ENCODE measurements at places on chromosomes 12 and 14.

DNA sequence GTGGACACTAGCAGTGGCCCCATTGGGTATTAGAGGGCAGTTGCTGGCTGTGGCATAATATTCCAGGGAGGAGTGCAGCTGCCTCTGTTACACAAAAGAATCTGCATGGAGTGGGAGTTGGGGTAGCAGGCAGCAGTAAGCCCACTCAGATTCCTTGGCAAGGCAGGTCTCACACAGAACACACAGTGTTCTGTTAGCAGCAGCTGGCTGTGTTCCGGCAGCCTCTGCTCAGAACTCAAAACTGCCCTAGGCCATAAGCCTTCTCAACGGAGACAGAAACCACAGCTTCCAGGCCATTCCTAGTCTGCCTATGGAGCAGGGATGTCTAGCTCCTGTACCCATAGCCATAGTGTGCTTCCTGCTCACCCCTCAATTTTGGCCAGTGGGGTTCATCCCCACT is 1085.4 kb downstream of the SLC6A15 start:
- no peak for DNase-seq

GRCh38 chr12:84222841-84223240 is 689.8 kb downstream of the SLC6A15 start:
- DNase-seq = no peak

DNA sequence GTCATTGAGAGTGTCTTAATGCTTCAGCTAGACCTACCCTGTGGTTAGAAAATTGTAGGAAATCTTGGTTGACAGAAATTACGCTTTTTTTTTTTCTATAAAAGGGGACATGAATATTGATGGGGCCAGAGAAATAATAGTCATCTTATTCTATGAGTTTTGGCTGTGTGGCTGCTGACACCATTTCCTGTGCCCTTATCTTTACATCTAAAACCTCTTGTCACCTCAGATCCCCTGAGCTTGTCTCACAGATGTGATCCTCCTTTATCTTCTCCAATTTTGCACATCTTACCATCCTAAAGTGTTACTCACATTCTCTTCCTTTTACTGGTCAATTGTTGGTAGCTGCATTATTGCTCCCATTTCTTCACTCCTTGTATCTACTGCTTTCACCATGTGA is 36.1 kb downstream of the ASCL1 start:
- DNase-seq = no peak

- no peak for DNase-seq
Measured at GRCh38 chr14:95163132-95163531, 5.8 kb upstream of the DICER1 start.

GRCh38 chr12:51635346-51635745 is 44.3 kb downstream of the SCN8A start:
- no peak for DNase-seq

DNA sequence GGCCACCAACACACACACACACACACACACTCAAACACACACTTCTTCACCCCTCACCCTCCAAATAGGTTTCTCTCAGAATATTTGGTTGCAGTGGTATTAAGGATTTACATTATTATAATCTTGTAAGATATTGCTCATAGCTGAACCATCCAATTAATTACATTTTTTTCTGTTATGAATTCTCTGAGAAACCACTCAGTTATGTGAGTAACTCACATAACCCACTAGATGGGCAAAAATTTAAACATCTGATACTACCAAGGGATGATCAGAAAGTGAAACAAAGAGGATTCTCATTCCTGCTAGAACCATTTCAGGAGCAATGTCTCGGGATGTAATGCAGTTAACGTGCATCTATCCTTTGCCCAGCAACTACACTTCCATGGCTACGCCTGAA is 31.6 kb downstream of the TMTC1 start:
- DNase-seq = no peak

DNA sequence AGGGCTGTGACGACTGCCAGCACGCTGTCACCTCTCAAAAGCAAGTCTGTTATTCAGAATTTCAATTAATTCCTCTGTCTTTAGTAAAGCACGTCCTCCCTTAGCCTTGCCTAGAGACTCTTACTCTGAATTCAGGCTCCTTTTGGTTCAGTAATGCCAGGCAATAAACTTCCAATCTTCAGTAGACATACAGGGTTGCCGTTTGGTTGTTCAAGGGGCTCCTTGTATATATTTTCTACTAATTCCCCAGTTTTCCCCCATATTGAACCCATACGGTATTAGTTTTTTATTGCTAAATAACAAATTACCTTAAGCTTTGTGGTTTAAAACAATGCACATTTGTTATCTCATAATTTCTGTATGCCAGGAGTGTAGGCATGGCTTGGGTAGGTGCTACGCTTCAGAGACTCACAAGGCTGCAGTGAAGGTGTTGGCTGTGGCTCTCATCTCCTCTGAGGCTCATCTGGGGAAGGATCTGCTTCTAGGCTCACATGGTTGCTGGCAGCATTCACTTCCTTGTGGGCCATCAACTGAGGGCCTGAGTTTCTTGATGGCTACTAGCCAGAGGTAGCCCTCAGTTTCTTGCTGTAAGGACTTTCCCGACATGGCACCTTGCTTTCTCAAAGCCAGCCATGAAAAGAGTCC is 7.3 kb upstream of the CLECL1 start:
- no peak for DNase-seq

- no peak for DNase-seq
Measured at GRCh38 chr14:59454139-59454538, 11.0 kb downstream of the GPR135 start.

DNA sequence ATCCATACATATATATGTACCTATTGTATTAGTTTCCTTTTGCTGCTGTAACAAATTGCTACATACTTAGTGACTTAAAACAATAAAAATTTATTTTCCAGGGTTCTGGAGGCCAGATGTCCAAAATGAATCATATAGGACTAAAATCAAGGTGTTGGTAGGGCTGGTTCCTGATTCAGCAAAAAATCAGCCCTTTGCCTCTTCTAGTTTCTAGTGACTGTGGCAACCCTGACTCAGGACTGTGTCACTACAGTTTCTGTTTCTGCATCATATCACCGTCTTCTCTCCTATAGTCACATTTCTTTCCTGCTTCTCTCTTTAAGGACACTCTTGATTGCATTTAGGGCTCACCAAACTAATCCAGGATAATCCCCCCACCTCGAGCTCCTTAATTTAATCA is 386.3 kb upstream of the TBX3 start:
- DNase-seq = no peak

DNA sequence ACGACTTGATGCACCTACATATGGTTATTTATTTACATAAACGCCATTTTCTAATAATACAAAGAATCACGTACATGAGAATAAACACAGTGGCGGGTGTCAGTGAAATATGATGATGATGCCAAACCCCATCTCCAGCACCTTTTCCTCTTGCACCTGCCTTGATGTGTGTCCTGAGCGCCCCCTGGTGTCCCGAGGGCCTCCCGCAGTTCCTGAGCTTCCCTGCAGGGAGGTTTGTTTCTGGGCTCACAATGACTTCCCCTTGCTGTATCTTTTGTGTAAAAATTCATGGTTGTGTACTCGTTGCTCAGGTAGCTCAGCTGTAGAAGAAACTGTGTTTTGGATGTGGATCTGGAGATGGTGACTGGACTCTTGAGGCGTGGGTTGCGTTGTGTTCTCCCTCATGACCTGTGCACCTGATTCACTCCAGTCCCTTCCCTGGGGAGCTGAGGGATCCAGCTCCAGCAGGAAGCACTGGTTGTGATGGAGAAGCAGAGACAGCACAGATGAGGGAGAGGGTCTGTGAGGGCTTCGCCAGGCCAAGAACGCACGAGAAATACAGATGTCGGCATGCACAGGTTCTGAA is 1037.8 kb downstream of the TMEM121 start:
- DNase-seq = no peak

DNA sequence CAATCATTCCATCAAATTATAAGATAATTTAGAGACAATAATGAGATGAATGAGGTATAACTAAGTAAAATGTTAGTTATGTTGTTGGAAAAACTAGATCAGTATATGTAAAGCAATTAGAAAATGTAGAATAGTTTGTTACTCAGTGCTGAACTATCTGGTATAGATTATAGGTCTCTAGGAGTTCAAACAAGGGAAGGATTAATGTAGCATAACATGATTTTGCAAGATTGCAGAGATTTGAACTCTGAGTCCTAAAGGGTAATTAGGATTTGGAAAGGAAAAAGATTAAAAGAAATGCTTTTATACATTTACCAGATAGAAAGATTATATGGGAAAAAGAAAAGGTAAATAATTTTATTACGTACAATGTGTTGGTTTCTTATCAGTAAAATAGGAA is 246.3 kb downstream of the KCNC2 start:
- DNase-seq = no peak

GRCh38 chr12:120678572-120678971 is 8.4 kb upstream of the MLEC start:
- no peak for DNase-seq

- DNase-seq = no peak
Measured at GRCh38 chr14:61470261-61470960, 149.0 kb downstream of the PRKCH start.

DNA sequence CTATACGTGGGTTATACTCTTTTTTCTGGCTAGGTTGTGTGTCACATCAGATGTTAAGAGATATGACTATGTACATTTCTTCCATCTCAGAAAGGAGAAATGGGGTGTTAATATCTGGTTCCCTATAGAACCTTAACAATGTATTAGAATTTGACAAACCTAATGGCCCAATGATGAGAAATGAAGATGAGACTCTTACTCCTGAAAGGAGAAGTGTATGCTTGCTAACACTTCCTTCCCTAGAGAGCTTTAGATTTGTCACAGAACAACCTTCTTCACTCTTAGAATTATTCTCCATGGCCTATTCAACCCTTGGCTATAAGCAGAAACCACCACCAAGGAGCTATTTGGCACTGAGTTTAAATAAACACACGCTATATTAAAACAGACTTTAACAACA is 839.6 kb downstream of the GALC start:
- DNase-seq = no peak

- no peak for DNase-seq
Measured at GRCh38 chr14:102164241-102164641, 24.5 kb downstream of the WDR20 start.

GRCh38 chr12:6605421-6606330 is 1.5 kb downstream of the CHD4 start:
- DNase-seq = no peak

DNA sequence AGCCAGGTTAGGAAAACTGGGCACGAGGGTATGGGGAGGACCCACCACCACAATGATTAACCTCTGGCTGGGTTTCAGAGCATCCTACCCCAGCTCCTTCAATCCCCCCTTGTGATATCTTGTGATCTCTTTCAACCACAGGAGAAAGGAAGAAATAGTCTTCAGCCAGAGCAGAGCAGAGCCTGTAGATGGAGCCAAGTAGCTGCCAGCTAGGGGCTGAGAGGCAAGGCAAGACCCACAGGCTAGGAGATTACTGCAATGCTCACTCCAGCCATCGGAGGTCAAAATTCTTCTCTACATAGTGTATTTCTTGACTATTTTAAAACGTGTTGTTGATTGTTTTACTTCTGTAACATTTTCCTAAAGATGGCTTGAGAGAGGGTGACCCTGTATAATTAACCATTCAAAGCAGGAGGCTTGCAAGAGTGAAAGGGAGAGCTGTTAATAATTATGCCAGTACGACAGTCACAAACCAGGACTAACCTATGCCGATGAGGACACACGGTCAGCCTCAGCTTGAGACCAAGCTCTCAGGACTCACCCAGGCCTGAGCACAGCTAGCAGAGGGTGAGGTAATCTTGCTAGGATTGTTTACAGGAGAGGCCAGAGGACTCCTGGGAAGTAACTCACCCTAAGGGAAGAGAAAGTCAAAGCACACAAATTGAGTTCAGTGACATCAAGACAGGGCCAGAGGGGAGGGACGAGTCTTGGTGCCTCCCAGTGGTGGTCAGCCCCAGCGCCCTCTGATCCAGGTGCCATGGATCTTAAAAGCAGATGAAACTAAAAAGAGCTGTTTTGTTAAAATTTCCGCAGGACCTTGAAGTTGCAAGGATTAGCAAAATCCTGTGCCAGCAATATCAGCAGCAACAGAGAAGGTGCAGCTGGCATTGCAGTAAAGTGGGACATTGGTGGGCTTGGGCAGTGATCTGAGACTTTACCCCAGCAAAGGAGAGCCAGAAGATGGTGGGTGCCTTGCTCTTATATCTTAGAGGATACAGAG is 29.8 kb upstream of the CDKN3 start:
- no peak for DNase-seq

DNA sequence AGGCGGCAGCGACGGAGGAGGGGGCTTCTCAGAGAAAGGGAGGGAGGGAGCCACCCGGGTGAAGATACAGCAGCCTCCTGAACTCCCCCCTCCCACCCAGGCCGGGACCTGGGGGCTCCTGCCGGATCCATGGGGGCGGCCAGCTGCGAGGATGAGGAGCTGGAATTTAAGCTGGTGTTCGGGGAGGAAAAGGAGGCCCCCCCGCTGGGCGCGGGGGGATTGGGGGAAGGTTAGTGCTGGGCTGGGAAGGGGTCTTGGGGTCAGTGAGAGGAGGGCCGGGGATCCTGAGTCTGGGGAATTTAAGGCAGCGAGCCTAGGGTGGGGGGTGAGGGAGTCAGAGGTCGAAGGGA is 203 bp downstream of the NFATC4 start:
- no peak for DNase-seq

DNA sequence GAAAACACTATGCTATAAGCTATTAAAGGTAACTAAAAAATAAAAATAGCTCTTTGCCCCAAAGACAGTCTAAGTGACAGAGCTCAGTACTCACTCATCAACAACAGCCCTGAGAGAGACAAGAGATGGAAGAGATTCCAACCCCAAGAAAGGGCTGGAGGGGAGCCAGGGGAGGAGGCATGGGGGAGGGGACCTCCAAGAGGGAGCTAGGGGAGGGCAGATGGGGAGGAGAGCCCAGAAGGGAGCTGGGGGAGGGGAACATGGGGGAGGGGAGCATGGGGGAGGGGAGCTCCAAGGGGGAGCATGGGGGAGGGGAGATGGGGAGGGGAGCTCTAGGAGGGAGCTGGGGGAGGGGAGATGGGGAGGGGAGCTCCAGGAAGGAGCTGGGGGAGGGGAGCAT is 7.7 kb downstream of the SSH1 start:
- no peak for DNase-seq

DNA sequence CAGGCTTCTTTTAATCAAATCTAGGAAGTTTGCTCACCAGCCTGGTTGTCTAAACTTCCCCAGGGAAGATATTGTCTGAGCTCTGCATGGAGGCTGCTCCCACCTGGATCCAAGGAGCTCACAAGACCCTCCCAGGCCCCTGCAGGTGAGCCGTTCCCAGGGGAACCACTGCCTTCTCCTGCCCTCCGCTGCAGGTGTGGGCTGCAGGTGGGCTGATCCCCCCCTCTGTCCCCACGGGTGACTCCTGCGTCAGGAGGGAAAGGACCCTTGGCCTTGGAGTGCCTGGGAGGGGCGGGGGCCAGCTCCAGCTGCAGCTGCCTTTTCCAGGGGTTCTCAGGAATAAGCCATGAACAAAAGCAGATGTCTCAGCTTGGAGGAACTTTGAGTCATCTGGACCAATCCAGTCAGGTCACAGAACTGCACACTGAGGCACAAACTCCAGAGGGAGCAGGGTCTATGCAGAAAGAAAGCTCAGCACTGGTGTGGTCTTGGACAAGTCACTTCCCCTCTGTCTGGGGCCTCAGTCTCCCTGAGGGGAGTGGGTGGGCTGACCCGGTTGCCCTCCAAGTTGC is 246.6 kb upstream of the RTL1 start:
- DNase-seq = no peak
